ENCODE measurements at places on chromosomes 5 and 9.
A peak's percentile ranks its signal among the peaks of the same experiment; 100 is the strongest.

- no peak for DNase-seq
Measured at GRCh38 chr9:119273984-119274665, 95.1 kb downstream of the BRINP1 start.

DNA sequence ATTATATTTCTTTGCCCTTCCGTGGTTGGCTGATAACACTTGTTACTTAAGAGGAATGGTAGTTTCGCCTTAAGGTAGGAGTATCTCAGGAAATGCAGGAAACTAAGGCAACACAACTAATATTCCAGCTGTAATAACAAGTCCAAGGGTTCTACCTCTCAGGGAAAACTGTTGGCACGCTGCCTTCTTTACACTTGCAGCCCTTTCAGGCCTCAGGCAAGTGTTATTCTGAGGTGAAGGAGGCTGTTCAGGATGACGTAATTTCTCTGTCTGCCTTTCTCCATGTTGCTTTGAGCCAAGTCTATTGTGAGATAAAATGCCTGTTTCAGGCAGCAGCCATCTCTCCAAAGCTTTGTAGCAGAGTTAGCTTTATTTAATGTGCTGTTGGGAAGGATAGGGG lies 38.0 kb downstream of the VCAN start:
- DNase-seq, result no peak

GRCh38 chr9:98410185-98410697 lies 154.8 kb upstream of the TBC1D2 start:
- peak; percentile 22 for DNase-seq

GRCh38 chr5:45355189-45355992 lies 340.8 kb downstream of the HCN1 start:
- DNase-seq, result no peak

DNA sequence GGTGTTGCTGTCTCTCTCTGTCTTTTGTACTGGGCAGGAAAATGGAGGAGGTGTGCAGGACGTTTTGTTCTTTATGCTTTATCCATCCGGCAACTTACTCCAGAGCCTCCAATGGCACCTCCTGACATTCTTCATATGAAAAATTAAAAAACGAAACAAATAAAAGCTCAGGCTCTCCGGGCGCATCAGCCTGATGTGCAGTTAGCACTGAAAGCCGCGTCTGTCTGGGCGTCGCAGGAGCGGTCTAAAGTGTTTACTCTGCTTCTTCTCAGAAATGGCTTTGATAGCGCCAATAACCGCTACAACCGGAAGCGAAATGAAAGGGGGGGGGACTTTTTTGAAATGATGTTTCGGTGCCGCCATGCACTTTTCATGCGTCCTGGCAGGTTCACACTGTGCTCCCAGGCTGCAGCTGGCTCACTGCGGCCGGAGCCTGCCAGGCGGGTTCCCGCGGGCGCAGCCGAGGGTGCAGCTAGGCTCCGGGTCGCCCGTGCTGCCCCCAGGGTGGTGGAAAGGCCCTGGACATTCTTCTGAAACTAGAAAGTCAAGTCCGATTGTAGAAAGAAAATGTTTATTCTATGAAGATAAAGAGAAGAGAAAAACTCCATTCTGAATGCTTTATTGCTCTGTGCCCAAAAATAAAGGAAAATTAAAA lies 407.7 kb upstream of the IRX1 start:
- DNase-seq, result no peak

DNA sequence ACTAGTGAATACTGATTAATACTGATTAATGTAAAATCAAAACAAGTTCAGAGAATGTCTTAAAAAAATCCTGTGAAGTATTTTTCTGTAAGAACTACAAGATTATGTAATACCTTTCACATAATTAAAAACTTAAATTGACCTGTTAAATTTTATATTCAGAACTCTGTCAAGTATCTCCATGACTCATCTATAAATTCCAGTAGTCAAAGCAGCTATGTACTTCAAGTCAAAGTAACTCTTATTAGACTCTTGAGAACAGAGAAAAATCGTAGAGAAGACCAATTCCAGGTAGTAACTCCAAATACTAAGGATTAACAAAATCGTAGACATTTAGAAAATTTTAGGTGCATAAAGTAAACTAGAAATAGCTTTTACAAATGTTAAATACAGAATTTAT lies 77.1 kb downstream of the HOMER1 start:
- no peak for DNase-seq

GRCh38 chr5:4941957-4942830 lies 197.9 kb upstream of the ADAMTS16 start:
- no peak for DNase-seq

GRCh38 chr9:126464694-126465441 lies 138.2 kb downstream of the MVB12B start:
- DNase-seq, result no peak

- no peak for DNase-seq
Measured at GRCh38 chr9:134917431-134918373, at the start of gene FCN1. Gene FCN1, minus strand, starts transcription at chr9:134917912. Its CDS starts 41 bp downstream, at chr9:134917871.

Data from left ventricle myocardium inferior (tissue), 1 donor.